ENCODE measurements at places on chromosomes 2 and 18.

GRCh38 chr18:76380791-76381405 lies 114.1 kb downstream of the ZNF516 start:
- no peak for DNase-seq

DNA sequence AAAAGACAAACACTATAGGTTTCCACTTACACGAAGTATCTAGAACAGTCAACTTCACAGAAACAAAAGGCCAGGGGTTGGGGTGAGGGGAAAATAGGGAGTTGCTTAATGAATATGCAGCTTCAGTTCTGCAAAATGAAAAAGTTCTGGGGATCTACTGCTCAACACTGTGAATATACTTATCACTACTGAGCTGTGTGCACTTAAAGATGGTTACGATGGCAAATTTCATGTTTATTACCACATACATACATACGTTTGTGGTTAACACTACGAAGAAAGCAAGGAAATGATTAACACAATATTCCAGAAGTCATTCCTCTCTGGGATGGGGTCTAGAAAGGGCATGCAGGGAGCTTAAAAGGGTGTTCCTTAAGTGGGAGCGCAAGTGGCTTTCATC lies 19.3 kb downstream of the MBOAT2 start:
- no peak for DNase-seq

GRCh38 chr2:23393722-23394121 lies 8.7 kb downstream of the KLHL29 start:
- no peak for DNase-seq

DNA sequence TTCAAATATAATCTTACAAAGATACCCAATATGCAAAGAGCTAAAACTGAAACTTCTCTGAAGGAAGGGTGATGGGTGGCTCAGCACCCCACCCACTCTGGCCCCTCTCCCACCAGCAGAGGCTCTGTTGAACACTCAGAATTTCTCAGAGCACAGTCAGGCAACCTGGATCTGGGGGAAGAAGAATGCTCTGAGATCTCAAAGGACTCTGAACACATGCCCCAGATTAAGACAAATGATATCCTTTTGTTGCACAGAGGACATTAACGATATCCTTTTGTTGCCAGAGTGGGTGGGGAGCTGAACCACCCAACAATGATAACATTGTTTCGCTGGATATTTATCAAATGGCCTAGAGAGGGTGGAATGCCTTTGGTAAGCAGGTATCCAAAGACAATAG lies 104.8 kb downstream of the LBH start:
- DNase-seq, result no peak

- no peak for DNase-seq
These were observed 8.3 kb downstream of the ARHGAP28 start for GRCh38 chr18:6737833-6738232.

GRCh38 chr2:152718076-152718908 lies at the start of gene ARL6IP6:
ARL6IP6 (plus strand) TSS chr2:152718620; CDS start chr2:152718625, 5 bp downstream.
- peak; percentile 94 for DNase-seq

DNA sequence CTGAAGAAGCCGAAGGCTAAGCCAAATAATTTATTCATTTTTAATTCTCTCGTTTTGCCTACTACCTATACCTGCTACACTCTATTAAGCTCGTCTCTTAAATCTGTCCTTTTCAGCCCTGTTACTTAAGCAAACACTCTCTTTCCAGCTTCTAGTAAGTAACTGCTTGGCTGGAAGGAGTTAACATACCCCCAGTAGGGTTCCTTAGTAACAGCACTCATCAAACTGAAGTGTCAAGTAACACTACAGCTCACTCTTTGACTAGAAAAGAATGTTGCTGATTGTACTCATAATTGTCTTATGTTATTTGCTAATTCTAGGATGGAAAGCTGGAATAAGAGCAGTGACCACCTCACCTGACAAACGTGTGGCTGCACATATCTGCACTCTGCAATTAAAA lies 120.0 kb upstream of the SCN7A start:
- no peak for DNase-seq

Data from ACHN (cell line).